ENCODE measurements at places on chromosomes 16 and 17.

- no peak for DNase-seq
Observed at GRCh38 chr16:77696149-77696548, 26.2 kb upstream of the NUDT7 start.

DNA sequence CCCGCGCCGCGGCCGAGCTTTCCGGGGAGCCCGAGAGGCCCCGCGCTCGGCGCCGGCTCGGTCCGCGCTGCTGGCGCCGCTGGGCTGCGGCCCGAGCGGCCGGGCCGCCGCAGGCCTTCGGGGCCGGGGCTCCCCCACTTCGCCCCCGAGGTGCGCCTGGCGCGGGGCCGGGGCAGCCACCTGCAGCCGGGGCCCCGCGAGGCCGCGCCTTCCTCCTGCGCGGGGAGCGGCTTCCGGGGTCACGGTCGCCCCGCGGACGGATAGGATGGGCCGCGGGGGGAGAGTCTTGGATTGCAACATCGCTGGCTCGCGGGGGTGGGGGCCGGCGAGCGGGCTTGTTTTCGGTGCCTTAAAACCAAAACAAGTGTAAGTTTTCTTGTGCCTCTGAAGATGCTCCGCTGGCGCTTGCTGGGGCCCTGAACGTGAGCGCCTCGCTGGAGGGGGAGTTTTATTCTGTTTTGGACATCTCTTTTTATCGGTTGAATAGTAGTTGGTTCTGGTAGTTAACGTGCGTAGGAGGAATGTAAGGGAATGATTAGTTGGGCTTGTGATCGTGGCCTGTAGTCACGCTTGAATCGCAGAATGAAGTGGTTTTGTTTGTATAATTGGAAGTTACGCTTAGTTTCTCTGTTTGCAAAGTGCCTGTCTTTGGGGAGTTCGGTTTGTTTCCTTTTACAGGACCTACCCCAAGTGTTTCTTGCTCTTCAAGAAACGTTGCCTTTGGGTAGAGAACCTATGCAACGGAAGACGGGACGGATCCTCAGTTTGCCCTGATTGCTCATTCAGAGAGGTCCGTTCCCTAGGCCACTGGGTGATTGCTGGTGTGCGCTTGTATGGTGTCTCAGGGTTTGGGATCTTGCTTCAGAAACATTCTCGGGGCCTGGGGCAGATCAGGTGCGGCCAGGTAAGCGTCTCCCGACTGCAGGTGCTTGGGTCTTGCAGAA is 724 bp downstream of the UBE2I start:
- DNase-seq, result no peak

GRCh38 chr17:27554152-27554551 is 76.8 kb upstream of the LGALS9 start:
- DNase-seq, result no peak

DNA sequence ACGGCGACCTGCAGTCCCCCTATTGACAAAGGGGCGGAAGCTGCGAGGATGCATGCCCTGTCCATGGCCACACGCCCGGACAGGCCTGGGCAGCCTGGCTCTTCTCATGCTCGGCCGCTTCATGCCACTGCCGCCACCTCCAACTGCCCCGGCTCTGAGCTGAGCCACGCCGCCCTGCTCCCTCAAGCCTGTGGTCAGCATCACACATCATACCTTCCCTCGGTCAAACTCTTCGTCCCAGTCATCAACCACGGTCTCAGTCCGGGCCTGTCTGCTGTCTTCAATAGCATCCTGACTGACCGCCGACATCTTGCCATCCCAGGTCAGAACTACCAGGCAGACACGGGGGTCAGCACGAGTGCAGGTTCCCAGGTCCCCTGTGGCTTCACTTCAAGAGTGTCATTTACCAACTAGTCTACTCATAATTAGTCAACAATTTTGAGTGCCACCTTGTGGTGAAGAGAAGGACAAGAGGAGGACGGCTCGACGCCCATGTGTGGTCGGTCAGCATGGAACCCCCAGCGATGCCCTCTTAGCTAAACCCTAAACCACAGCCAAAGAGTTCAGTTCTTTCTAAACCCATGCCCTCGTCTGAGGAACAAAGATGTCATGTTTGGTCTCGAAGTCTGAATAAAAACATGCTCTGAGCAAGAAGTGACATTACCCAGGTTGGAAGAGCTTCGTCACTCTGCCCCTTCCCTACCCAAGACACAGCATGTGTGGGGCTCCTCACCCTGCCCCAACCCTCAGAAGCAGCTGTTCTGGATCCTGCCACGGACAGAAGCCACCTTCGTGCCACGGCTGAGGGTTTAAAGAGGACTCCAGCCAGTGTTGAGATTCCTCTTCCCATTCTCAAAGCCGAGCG is 16.9 kb upstream of the CYTH1 start:
- no peak for DNase-seq

GRCh38 chr16:83842291-83842690 is 34.5 kb downstream of the HSBP1 start:
- no peak for DNase-seq

GRCh38 chr16:47700857-47701587 is 239.9 kb downstream of the PHKB start:
- no peak for DNase-seq

DNA sequence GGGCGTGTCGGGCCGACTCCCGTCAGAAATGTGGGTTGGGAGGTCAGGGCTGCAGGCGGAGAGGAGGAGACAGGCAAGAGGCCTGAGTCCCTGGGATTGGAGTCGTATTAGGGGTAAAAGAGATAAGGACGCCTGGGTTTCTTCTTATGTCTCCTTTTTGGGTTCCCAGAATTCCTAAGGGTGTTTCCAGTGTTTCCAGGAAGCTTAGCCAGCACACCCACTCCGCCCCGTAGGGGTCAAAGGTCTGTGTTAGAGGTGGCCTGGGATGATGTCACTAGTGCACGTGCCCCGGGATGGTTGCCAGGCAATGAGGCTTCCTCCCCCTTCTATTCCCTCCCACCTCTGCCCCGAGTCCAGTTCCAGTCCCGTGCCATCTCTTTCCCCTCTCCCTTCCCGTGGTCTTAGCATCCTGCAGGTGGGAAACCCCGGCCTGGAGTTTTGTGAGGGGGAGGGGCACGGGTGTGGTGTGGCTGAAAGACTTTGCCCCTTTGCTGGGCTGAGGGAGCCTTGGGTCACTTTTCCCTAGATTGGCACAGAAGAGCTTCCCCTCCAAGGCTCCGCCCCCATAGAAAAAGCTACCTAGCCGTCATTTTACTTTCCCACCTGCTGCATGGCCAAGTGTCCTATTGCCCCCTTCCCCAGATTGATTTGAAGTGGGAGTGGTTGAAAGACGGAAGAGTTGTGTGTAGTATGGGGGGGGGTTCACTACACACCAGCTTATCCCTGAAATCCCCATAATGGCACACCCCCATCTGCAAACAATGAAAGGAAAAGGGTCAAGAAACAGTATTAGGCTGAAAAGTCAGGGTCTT is 2.8 kb downstream of the KDM6B start:
- peak; percentile 62 for DNase-seq

- DNase-seq, result no peak
Observed at GRCh38 chr16:86117756-86118155, 218.8 kb downstream of the IRF8 start.

DNA sequence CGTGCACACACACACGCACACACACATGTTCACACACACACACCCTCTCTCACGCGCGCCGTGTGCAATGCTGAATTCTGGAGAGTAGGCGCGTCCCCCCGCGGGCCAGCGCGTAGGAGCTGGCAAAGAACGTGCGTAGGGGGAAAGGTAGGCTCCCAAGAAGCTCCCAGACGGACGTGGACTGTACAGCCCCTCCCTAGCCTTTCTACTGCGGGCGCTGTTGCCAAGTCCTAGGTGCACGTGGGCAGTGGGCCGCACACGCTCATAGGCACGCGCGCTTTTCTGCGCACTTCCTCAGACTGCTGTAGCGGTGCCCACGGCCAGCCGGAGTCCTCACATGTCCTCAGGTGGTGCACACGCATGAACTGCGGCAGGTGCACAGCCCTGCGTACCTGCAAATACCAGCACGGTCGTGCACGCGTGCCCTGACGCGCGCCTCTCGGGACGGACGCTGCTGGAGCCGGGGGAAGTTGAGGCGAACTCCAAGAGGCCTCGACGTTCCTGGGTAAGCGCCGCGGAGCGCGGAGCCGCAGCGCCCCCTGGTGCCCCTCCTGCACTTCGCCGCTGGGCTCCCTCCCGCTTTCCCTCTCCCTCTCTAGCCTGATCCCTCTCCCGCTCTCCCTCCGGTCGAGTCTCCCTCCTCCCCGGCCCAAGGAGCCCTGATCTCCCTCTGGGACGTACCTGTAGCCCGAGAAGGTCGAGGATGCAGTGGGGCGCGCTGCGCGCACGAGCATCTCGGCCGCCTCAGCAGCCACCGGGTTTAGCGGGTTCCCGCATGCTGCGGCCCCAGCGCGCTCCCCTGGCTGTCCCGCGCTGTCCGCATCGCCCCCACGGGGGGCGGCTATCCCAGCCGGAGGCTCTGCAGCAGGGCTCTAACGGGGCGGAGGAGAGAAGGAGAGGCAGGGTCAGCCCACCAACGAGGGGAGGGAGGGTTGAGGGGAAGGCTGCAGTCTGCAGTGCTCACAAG is 749 bp downstream of the GRIN2A start:
- DNase-seq, result no peak

GRCh38 chr16:64088838-64089237 is 1033.0 kb downstream of the CDH11 start:
- DNase-seq, result no peak

- peak; percentile 89 for DNase-seq
Observed at GRCh38 chr17:42107597-42108576, 4.6 kb downstream of the DHX58 start.

DNA sequence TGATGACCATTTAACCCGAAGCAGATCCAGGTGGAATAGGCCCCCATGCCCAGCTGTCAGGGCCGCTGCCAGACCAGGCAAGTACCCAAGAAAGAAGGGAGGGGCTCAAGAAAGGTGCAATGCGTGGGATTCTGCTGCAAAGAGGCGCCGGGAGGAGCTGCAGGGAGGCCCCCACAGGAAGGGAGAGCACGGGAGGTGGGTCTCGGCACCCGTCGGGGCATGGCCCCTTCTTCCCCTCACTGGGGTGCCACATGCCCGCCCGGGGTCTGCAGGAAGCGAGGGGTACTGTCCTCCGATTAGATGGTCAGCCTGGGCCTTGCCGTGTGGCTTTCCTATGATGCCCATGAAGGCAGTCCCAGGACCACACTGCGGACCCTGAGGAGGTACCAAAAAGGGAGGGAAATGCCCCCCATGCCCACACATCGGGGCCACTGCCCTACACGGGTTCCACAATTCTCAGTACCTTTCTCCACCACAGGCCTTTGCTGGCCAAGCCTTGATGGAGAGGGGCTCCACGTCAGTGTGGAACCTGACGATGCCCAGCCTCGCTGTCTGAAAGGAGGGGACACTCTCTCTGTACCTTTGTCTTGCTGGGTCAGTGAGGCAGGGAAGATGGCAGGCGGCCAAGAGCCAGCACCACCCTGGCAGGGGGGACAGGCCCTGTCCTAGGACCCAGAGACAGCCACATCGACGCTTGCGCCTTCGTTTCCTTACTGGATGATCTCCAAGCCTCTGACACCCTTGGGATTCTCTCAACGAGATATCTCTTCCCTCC is 45.5 kb upstream of the DNAH17 start:
- DNase-seq, result no peak

DNA sequence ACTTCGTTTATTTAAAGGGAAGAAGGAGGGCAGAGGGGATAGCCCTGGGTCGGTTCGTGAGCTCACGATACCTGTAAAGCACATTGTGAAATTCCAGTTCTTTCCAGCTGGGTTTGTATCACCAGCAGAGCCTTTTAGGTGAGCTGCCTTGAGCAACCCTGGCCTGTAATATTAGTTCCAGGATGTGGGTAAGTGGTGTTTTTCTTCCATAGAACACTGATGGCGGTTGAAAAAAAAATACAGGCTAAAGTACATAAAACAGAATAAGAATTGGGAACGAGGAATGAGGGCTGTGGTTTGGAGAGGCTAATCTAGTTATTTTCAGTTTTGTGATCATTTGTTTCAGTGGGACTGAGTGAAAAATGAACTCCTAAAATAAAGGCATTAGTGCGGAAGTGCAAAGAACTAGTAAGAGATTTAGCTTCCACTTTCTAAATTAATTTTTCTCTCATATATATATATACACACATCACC is 20.6 kb downstream of the HS3ST3B1 start:
- DNase-seq, result no peak

DNA sequence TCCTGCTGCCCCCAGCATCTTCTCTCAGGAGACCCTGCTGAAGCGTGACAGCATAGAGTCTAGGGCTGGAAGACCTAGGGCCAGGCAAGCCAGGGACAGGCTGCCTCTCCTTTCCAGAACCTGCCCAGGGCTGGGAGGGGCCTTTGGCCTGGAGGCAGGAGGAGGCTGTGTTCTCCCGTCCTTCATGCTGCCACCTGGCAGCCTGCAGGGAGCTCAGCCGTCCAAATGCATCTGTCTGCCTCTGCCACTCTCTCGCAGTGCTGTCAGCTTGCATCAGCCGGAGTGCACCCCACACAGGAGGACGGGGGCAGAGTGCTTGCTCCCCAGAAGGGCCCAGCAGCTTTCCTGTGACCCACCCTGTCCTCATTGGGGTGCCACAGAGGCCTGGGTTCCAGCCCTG is 31.3 kb downstream of the ARHGAP23 start:
- DNase-seq, result no peak

GRCh38 chr17:78777881-78778280 is 4.2 kb downstream of the CYTH1 start:
- DNase-seq, result no peak

DNA sequence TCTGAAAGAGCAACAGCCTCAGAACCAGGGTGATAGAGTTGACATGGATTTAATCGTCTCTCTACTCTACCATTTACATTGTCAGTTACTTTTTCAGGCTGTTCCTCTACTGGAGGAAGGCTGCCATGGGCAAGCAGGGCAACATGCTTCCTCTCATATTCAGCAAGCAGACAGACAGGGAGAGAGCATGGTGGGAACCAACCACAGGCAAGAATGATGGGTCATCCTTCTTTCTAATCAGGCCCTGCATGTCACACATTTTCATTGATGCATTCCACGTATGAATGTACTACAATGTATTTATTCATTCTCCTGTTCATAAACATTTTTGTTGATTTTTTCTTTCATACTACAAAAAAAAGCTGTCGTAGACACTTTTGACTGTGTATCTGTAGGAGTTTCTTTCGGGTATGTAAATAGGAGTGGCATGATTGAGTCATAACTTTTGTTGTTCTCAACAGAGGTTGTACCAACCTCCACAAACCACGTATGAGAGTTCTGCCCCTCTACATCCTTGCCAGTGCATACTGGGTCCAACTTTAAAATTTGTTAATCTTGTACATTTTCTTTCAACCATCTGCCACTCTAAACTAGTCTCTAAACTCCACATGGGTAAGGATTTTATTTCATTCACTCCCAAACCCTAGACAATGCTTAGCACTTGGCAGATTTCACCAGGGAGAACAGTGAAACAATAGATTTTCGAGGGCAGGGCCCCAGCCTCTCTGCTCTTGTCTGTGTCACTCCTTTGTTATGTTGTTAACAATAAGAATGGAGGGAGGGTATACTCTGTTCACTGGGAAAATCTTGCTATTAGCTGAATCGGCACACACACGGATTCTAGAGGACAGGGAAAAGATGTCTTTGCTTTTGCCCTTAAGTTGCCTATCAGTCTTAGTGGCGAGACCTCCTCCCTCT is 58.7 kb downstream of the CMC2 start:
- no peak for DNase-seq

All from NCI-H1048 (cell line).